ENCODE measurements at places on chromosomes 1 and 21. TPM values are rescaled to one million over a fixed set of nuclear protein-coding genes. Genes with fewer than 3 reads are reported as not detected.

- no peak for DNase-seq
Measured at GRCh38 chr1:89608319-89608983, 24.5 kb upstream of the LRRC8C start.

SYTL1 gene
- polyA plus RNA-seq, result 6.6 TPM

XCL1 gene
- 0.21 TPM for polyA plus RNA-seq

GRCh38 chr1:29878501-29878900 is 642.2 kb downstream of the PTPRU start:
- DNase-seq, result no peak

ITPKB gene
- 24.2 TPM for polyA plus RNA-seq

FCRLB gene
- polyA plus RNA-seq, result 3.3 TPM

TFF2 gene
- not detected for polyA plus RNA-seq

GRCh38 chr1:156908955-156909354 is 11.5 kb upstream of the LRRC71 start:
- no peak for DNase-seq

DRAXIN gene
- 0.80 TPM for polyA plus RNA-seq

GRCh38 chr1:205632669-205633169 is 908 bp upstream of the ELK4 start:
- DNase-seq, result no peak

DNA sequence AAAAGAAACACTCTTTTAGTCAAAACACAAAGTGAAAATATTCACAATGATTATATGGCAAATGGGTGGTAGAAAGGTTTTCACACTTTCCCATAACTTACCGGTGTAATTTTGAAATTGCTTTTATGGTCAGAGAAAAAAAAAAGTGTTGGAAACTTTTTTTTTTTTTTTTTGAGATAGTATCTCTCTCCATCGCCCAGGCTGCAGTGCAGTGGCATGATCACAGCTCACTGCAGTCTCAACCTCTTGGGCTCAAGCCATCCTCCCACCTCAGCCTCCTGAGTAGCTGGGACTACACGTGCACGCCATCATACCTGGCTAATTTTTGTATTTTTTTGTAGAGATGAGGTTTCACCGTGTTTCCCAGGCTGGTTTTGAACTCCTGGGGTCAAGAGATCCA is 3.3 kb downstream of the IFNGR2 start:
- DNase-seq, result no peak

DNA sequence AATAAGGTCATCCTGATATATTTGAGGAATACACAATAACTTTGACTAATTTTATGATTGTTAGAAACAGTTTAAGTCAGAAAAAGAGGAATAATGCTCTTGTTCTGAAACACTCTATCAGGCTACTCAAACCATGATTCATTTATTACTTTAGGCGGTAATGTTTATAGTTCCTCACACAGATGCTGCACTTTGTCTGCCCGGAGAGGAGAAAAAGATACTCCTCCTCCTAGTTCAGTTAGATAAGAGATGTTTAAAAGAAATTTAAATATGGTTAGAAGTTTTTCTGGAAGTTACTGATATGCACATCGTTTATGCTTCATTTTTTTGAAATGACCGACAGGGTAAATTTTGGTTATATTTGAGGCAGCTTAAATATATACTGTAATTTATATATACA is 103.0 kb downstream of the ZMYM4 start:
- no peak for DNase-seq

- no peak for DNase-seq
Measured at GRCh38 chr1:245687152-245687635, 532.4 kb downstream of the KIF26B start.

ZYG11A gene
- polyA plus RNA-seq, result 0.15 TPM

GRCh38 chr1:36269408-36269838 is 36.7 kb upstream of the SH3D21 start:
- no peak for DNase-seq

- DNase-seq, result no peak
Measured at GRCh38 chr1:36023098-36023769, 60.7 kb upstream of the TEKT2 start.

EFHD2 gene
- polyA plus RNA-seq, result 11.9 TPM

GRCh38 chr1:31653717-31654473 is 9.2 kb upstream of the PEF1 start:
- DNase-seq, result no peak

SELENOF gene
- 343 TPM for polyA plus RNA-seq

DNA sequence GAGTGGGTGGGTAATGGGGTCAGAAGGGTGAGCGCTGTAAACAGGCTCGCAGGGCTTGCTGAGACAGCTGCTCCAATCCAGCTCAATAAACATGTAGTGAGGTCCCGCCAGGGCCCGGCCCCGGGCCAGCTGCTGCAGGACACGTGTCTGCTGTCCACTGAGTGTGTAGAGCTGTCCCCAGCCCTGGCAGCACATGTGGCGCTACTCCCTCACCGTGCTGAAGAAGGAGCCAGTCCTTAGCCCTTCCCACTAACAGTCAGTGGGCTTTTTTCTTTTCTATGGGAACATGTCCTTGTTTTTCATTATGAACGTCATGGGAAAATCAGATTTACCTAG is 78.9 kb upstream of the C1orf174 start:
- DNase-seq, result no peak

CCDC17 gene
- 2.2 TPM for polyA plus RNA-seq

- no peak for DNase-seq
Measured at GRCh38 chr1:94856004-94856403, 35.8 kb downstream of the SLC44A3 start.

OR2L2 gene
- polyA plus RNA-seq, result 0.12 TPM

DNA sequence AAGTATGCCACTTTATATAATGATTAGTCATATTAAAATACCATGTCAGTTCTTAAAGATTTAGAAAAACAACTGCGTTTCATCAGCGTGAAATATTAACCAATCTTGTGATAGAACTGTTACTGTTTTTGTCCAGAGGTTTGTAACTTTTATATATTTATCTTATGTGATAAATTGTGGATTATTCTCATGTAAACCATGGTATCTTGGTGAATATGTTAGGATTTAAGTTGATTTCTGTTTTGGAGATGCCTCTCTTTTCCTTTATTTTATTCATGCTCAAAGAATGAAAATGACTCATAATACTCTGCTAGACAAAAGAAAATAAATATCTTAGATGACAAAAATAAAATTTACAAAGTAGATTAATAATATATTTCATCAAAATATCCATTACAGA is 88.4 kb downstream of the ADGRL4 start:
- DNase-seq, result no peak

- DNase-seq, result no peak
Measured at GRCh38 chr1:47849591-47850261, 147.5 kb downstream of the TRABD2B start.

- no peak for DNase-seq
Measured at GRCh38 chr1:165452336-165453130, 7.6 kb upstream of the RXRG start.

- DNase-seq, result no peak
Measured at GRCh38 chr1:226098870-226099835, 36.6 kb downstream of the H3-3A start.

DNA sequence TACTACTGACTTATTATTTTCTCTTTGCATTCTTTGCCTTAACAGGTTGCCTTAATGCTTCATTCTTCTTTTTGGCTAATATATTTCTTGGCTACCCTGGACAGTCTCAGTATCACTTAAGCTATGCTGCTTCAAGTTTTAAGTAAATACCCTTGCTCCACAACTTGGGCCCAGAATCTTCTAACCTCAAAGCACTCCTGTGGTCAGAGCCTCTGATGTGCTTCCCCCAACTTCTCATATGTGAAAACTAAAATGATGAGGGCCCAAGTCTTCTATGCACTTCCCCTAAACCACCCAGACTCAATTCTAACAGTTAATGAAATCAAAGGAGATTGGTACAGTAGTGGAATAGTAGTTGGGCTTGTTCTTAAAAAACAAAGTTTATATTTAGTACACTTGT is 314.1 kb downstream of the PLPP3 start:
- DNase-seq, result no peak

FNDC7 gene
- polyA plus RNA-seq, result not detected

TMCO4 gene
- 16.5 TPM for polyA plus RNA-seq

NCAM2 gene
- 7.6 TPM for polyA plus RNA-seq
